Tibial nerve (tissue), 4 donors: ENCODE measurements at places on chromosomes 4 and X.

DNA sequence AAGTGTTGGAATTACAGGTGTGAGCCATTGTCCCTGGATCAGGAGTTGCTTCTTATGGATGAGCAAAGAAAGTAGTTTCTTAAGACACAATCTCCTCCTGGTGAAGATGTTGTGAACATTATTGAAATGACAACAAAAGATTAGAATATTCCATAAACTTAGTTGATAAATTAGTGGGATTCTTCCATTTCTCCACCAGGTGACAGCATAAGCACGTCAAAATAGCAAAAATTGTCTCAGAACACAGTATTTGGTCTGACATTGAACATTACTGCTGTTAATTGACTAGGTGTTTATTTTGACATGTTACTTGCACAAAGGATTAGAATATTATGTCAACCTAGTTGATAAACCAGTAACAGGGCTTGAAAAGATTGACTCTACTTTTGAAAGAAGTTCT is 21.6 kb downstream of the CLDN34 start:
- no peaks in the 10 kb centered on the region for H3K4me1 ChIP-seq
- H3K27ac ChIP-seq, result no peak overlapping the region
- no peak overlapping the region for H3K4me3 ChIP-seq

DNA sequence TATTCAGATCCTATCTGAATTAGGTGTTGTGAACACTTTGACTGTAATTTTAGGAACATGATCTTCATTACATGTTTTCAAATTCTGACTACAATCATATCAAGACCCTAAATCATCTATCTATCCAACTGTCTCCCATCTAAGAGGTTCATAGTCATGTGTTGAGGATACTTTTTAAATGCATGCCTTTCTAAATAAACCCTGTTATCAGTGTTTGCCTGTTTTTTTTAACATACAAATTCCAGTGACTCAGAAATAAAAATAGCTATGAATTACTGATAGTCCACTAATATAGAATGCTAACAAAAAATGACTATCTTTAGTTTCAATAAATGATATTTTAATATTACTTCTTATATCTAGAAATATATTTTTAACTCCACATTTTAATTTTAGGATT is 8.0 kb downstream of the RAB28 start:
- H3K4me3 ChIP-seq, result no peak overlapping the region
- no peak for DNase-seq
- no peaks in the 10 kb centered on the region for H3K36me3 ChIP-seq
- no peak overlapping the region for H3K27ac ChIP-seq
- no peaks in the 10 kb centered on the region for H3K27me3 ChIP-seq

GRCh38 chrX:131816551-131817136 is 206.5 kb upstream of the STK26 start:
- H3K27me3 ChIP-seq, result no peaks in the 10 kb centered on the region
- no peaks in the 10 kb centered on the region for H3K4me1 ChIP-seq
- peak overlapping the region; percentile 65 for H3K27ac ChIP-seq
- no peak for DNase-seq
- peak overlapping the region; percentile 21 for H3K4me3 ChIP-seq
- no peaks in the 10 kb centered on the region for H3K36me3 ChIP-seq

DNA sequence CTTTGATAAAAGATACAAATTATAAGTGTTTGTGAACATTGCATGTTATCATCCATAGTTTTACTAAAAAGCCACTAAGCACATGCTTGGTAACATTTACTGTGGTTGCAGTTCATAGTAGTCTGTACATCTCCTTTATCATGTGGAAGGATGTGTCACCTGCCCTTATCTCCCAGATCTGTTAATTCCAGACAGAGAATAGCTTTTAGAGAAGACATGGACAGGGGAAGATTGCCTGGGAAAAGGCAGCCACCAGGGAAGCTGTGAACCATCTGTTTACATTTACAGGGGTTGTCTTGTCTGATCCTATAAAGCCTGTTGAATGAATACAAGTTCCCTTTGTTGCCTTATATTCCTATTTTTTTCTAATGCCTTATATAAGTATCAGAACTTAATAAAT is 396.0 kb downstream of the FAT4 start:
- H3K27ac ChIP-seq, result no peak overlapping the region
- no peaks in the 10 kb centered on the region for H3K4me1 ChIP-seq
- H3K27me3 ChIP-seq, result no peaks in the 10 kb centered on the region
- no peak overlapping the region for H3K4me3 ChIP-seq
- no peaks in the 10 kb centered on the region for H3K36me3 ChIP-seq

- H3K4me3 ChIP-seq, result peak overlapping the region; percentile 48
- no peaks in the 10 kb centered on the region for H3K36me3 ChIP-seq
- H3K27ac ChIP-seq, result peak overlapping the region; percentile 79
- H3K4me1 ChIP-seq, result no peaks in the 10 kb centered on the region
Measured at GRCh38 chr4:183797445-183798300, 107.4 kb upstream of the STOX2 start.

GRCh38 chr4:186684220-186684619 is 39.4 kb downstream of the FAT1 start:
- DNase-seq, result no peak
- no peaks in the 10 kb centered on the region for H3K36me3 ChIP-seq
- H3K4me1 ChIP-seq, result peaks cover 31% of the 10 kb centered on the region

DNA sequence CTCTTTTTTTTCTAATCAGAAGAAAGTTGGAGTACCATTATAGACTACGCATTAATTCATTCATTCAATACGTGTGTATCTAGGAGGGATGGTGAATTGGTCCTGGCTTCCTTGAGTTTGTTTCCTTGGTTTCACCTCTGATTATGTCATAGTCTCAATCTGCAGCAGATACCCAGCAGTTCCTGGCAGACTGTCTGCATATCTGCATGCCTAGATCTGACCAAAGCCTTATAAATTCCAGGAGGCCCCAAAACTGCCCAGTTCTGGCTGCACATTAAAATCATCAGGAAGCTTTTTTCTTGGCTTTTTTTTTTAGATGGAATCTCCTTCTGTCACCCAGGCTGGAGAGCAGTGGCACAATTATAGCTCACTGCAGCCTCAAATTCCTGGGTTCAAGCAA is 27.2 kb upstream of the SLC34A2 start:
- H3K4me1 ChIP-seq, result no peaks in the 10 kb centered on the region
- H3K27ac ChIP-seq, result no peak overlapping the region
- no peak overlapping the region for H3K4me3 ChIP-seq
- DNase-seq, result no peak
- no peaks in the 10 kb centered on the region for H3K27me3 ChIP-seq

GRCh38 chrX:15749642-15750610 is 11.9 kb downstream of the CA5B start:
- H3K4me3 ChIP-seq, result no peak overlapping the region
- no peaks in the 10 kb centered on the region for H3K4me1 ChIP-seq
- peak; percentile 18 for DNase-seq
- H3K27ac ChIP-seq, result peak overlapping the region; percentile 6
- H3K27me3 ChIP-seq, result no peaks in the 10 kb centered on the region

- peaks cover 3% of the 10 kb centered on the region for H3K4me1 ChIP-seq
- no peaks in the 10 kb centered on the region for H3K27me3 ChIP-seq
- H3K27ac ChIP-seq, result peak overlapping the region; percentile 23
- DNase-seq, result no peak
Measured at GRCh38 chr4:70734168-70734954, 12.6 kb downstream of the RUFY3 start.

- no peaks in the 10 kb centered on the region for H3K36me3 ChIP-seq
- DNase-seq, result no peak
- H3K27me3 ChIP-seq, result no peaks in the 10 kb centered on the region
- no peak overlapping the region for H3K27ac ChIP-seq
- no peaks in the 10 kb centered on the region for H3K4me1 ChIP-seq
Measured at GRCh38 chr4:136934601-136935000, 597.7 kb downstream of the PCDH18 start.

DNA sequence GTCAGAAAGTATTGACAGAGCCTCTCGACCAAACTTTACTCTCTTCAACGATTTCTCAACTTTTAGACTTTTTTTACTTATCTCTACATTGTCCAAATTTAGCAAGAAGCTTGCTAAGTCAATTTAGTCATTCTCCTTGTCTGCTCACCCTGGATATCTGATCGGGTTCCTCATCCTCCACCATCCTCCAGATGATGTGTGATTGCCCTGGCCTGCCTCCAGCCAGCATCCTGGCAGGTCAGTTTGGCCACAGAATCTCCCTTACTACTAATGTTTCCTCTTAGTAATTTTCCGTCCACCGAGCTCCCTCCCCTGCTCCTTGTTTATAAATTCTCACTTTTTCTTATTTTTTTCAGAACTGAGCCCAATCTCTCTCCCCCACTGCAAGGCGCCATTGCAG is 167.9 kb upstream of the ZFP42 start:
- H3K27ac ChIP-seq, result no peak overlapping the region
- no peaks in the 10 kb centered on the region for H3K36me3 ChIP-seq
- H3K4me3 ChIP-seq, result no peak overlapping the region
- H3K4me1 ChIP-seq, result no peaks in the 10 kb centered on the region
- H3K27me3 ChIP-seq, result no peaks in the 10 kb centered on the region

DNA sequence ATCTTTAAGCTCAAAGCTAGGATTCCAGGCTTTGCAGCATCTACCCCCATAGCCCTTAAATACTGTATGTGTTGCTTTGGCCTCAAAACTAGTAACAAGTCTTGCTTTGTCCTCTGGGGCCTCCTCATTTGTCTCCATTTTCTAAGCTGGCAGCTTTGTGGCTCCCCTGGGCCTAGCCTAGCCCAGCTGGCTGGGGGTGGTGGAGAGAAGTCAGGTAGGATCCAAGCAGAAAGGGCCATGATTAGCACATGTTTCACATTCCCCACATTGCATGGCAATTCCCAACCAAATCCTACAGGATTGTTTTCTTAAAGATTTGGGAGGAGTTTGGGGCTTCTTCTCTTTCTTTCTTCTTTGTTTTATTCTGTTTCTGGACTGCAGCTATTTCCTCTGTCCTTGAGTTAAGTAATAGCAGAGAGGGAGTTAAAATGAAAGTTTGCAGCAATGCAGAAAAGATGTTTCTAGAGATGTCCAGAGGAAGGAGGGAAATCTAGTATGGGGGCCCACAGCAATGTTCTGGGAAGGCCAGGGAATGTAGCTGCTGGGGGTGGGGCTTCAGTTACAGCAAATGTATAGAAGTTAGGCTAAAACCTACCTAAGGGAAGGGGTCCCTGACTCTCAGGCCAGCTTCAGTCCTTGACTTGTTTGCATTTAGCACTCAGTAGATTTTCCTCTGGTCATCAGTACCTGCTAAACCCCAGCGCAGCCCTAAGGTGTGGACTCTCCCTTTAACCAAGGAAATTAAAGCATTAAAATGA is 92.1 kb downstream of the SHROOM4 start:
- no peaks in the 10 kb centered on the region for H3K27me3 ChIP-seq
- H3K4me3 ChIP-seq, result no peak overlapping the region
- H3K36me3 ChIP-seq, result no peaks in the 10 kb centered on the region
- no peaks in the 10 kb centered on the region for H3K4me1 ChIP-seq
- no peak for DNase-seq

DNA sequence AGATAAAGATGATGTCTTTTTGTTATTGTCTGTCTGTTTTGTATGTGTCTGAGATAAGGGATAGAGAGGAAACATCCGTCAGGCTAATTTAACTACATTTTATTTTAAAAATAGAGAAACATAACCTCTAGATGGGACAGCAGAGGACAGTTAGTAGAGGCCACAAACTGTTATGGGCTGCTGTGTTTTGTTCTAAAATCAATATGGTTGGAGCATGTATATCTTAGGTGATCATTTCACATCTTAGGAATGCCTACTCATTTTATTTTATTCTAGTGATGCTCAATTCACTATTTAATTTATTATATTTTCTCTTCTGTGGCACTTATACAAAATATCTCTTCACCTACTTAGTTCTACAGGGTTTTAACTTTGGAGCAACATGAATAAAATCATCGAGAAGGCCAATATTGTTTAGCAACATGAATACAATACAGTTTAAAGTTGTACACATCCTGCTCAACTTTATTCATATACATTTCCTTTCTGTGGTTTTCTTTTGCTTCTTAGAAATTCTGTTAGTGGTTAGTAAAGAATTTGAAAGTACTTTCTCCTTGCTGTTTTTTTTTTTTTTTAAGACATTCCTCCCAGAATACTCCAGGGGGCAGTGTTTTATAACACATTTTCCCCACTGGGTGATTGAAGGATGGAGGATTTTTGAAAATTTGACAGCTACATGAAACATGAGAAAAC is 392.9 kb downstream of the UNC5C start:
- DNase-seq, result no peak
- no peak overlapping the region for H3K4me3 ChIP-seq
- peak overlapping the region; percentile 3 for H3K27ac ChIP-seq
- no peaks in the 10 kb centered on the region for H3K36me3 ChIP-seq
- H3K27me3 ChIP-seq, result no peaks in the 10 kb centered on the region

- no peak overlapping the region for H3K4me3 ChIP-seq
- no peaks in the 10 kb centered on the region for H3K4me1 ChIP-seq
- H3K27ac ChIP-seq, result peak overlapping the region; percentile 82
Measured at GRCh38 chr4:1043651-1044468, 32.4 kb downstream of the FGFRL1 start.

DNA sequence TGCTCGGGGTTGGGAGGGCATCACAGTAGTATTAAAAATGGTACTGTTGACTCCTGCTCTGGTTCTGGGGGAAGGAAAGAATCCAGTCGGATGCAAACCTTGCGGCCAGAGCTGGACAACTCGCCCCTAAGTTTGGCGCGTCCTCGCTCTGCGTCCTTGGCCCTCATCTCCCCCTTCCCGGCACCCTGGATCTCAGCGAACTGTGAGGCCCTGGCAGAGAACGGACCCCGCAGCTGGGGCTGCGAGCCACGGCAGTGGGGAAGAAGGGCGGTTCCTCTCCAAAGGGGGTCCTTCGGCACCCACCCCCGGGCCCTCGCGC is 14.0 kb downstream of the ARHGEF6 start:
- H3K4me1 ChIP-seq, result peaks cover 13% of the 10 kb centered on the region
- no peaks in the 10 kb centered on the region for H3K27me3 ChIP-seq
- peak overlapping the region; percentile 62 for H3K4me3 ChIP-seq
- H3K36me3 ChIP-seq, result no peaks in the 10 kb centered on the region
- H3K27ac ChIP-seq, result peak overlapping the region; percentile 90
